ENCODE measurements at places on chromosomes 5 and 9. TPM values are rescaled to one million over a fixed set of nuclear protein-coding genes. Genes with fewer than 3 reads are reported as not detected.

DNA sequence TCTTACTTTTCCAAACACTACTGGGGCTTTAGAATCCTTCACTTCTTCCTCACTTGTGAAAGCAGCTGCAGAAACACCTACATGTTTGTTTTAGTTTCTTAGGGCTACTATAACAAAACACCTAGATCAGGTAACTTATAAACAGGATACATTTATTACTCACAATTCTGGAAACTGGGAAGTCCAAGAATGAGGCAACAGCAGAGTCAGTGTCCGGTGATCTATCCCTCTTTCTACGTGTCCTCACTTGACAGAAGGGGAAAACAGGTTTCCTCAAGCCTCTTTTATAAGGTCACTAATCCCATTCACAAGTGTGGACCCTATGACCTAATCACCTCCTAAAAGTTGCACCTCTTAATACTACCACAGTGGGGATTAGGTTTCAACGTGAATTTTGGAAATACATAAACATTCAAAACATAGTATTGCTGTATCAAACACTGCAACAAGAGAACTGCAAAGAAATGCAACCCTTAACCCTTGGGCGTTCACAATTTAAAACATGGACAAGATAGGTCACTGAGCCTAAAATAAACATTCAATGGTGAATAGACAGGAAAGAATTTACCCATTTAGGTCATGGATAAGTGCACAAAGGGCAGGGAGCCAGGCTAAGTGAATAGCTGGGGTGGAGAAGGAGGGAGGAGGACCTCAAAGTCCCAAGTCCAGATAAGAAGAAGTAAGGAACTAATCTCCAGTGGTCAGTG, 104.3 kb downstream of the PIK3R1 start:
- no peak overlapping the region for H3K4me3 ChIP-seq
- no peaks in the 10 kb centered on the region for H3K27me3 ChIP-seq
- peaks cover 11% of the 10 kb centered on the region for H3K4me1 ChIP-seq
- no peaks in the 10 kb centered on the region for H3K36me3 ChIP-seq
- no peak overlapping the region for H3K27ac ChIP-seq

- H3K36me3 ChIP-seq: peaks cover 11% of the 10 kb centered on the region
- no peaks in the 10 kb centered on the region for H3K27me3 ChIP-seq
- H3K4me3 ChIP-seq: peak within 1 kb of the TSS; percentile 94
- peak; percentile 63 for DNase-seq
These were observed at the start of gene GRPEL2 for GRCh38 chr5:149345147-149345891. Gene GRPEL2, plus strand, starts transcription at chr5:149345499. Its CDS starts 41 bp downstream, at chr5:149345540.

DNA sequence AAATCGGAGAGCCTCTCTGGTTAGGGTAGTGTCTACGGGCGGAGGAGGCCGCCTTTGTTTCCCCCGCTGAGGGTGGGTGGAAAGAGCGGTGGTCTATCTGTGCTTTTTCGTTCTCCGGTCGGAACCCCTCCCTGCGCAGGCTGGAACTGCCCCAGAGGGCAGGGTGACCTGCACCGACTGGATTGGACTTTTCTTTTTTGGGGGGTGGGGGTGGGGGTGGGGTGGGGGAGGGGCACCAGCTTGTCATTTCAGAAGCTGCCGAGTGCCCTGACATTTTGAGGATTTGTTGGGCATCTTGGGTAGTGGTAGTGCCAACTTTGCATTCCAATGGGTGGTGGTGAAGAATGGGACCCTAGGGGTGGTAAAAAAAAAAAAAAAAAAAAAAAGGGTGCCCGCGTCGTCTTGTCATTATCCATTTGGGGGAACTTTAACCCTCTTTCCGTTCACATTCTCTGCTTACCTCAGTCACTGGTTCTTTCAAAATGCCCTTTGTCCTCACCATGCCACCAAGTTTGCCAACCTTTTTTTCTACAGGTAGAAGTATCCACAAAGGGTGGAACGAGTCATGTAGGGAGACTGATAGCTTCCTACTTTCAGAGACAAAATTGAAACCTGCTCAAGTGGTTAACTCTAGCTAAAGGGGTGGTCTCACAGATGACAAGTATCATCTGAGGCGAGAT, 1.3 kb downstream of the UBE2R2 start:
- peak overlapping the region; percentile 83 for H3K27ac ChIP-seq
- peak overlapping the region; percentile 91 for H3K4me3 ChIP-seq
- no peaks in the 10 kb centered on the region for H3K36me3 ChIP-seq

- H3K27ac ChIP-seq: no peak overlapping the region
- no peaks in the 10 kb centered on the region for H3K4me1 ChIP-seq
- no peak for DNase-seq
- no peaks in the 10 kb centered on the region for H3K27me3 ChIP-seq
These were observed 32.9 kb downstream of the TRPC7 start for GRCh38 chr5:136332223-136333015.

GRCh38 chr5:310941-311434, 10.5 kb upstream of the AHRR start:
- DNase-seq: no peak
- H3K27ac ChIP-seq: peak overlapping the region; percentile 51
- H3K27me3 ChIP-seq: no peaks in the 10 kb centered on the region
- no peaks in the 10 kb centered on the region for H3K4me1 ChIP-seq
- no peak overlapping the region for H3K4me3 ChIP-seq
- peaks cover 3% of the 10 kb centered on the region for H3K36me3 ChIP-seq

- H3K27me3 ChIP-seq: no peaks in the 10 kb centered on the region
- no peaks in the 10 kb centered on the region for H3K36me3 ChIP-seq
- H3K27ac ChIP-seq: no peak overlapping the region
- no peak for DNase-seq
- no peaks in the 10 kb centered on the region for H3K4me1 ChIP-seq
These were observed 265.7 kb upstream of the KLF4 start for GRCh38 chr9:107755246-107755645.

GRCh38 chr5:175257847-175258194, 186.2 kb downstream of the DRD1 start:
- H3K27ac ChIP-seq: no peak overlapping the region
- H3K4me1 ChIP-seq: peaks cover 17% of the 10 kb centered on the region
- H3K4me3 ChIP-seq: no peak overlapping the region
- DNase-seq: no peak
- peaks cover 24% of the 10 kb centered on the region for H3K27me3 ChIP-seq
- H3K36me3 ChIP-seq: no peaks in the 10 kb centered on the region

DNA sequence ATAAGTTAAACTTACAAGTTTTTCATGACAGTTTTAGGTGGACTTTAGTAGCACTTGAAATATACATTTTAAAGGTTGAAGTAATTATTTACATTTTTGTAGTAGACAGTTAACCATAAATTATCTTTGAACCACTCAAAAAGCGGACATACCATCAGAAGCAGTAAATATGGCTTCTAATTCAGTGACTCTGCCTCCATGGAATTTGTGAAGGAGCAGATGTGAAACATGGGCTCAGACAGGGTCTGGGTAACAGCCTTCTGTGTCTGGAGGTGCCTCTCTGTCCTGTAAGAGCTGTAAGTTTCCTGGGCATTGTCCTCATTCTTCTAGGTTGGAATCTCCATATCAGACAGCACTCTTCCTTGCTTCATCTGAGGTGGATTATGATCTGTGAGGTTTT, 12.4 kb downstream of the RLN2 start:
- peaks cover 2% of the 10 kb centered on the region for H3K36me3 ChIP-seq
- H3K27ac ChIP-seq: no peak overlapping the region
- no peak for DNase-seq
- no peaks in the 10 kb centered on the region for H3K4me1 ChIP-seq
- H3K27me3 ChIP-seq: no peaks in the 10 kb centered on the region
- H3K4me3 ChIP-seq: no peak overlapping the region

ANKRD20A1 gene
- 1.7 TPM for total RNA-seq

CRB2 gene
- not detected for total RNA-seq

FREM1 gene
- not detected for total RNA-seq

FBP1 gene
- 5.1 TPM for total RNA-seq
